ENCODE measurements at places on chromosomes 7 and 10.

GRCh38 chr7:158396301-158396905 is 191.2 kb downstream of the PTPRN2 start:
- DNase-seq = no peak

DNA sequence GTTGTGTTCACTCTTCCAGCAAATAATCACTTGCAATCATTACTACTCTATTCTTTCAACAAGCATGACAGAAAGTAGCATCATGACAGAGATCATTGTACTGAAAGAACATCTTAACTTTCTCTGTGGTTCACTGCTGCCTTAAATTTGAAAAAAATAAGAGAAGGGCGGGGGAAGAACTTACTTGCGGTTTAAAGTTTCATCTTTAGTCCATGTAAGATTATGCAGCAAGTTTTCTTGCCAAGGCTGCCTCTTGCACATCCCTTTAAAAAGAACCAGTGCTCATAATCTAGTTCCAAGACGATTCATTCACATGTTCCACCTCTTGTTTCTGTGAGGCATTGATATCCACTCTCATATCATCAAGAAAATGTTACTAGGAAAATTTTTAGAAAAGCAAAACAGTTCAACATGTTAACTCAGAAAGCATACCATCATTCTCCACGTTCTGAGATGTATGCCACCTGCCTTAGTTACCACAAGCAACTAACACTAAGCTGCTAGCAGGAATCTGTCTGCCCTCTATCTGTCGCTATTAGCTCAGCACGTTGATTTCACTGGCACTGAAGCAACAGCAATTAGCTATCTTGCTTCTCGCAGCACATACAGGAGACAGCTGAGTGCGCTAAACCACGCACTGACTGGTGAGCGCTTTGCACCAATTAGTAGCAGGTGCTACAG is at the start of gene PCDH15:
TSS of gene PCDH15 (minus strand) at position 491 of the 681 bp plus-strand sequence. CDS start 136,969 bp downstream, outside the sequence.
- DNase-seq = peak; percentile 3

DNA sequence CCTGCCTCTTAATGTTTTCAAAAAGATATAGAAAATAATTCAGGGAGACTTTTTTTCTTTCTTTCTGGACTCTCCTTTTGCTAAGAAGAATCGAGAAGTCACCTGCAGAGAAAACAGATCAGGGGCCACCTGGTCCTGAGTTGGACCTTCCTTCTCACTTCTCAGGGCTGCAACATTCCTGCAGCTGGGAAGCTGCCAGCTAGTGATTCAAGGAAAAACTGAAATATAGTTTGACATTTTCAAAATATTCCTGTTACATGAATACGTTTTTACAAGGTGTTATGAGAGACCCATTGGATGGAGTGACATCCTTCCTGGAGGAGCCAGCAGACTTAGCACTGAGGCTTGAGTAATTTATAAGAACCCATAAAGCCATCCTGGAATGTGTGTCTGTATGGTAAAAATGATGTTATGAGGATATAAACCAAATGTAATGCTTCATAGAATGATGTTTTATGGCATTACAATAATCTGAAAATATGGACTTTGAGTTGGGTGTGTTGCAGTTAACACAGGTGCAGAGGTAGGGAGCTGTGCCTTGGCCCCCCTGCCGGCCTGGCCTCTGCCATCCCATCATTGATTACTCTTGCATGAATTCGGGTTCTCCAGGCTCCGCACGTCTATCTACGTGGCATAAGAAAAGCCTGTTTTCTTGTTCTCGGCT is 149.7 kb downstream of the PAXIP1 start:
- no peak for DNase-seq

DNA sequence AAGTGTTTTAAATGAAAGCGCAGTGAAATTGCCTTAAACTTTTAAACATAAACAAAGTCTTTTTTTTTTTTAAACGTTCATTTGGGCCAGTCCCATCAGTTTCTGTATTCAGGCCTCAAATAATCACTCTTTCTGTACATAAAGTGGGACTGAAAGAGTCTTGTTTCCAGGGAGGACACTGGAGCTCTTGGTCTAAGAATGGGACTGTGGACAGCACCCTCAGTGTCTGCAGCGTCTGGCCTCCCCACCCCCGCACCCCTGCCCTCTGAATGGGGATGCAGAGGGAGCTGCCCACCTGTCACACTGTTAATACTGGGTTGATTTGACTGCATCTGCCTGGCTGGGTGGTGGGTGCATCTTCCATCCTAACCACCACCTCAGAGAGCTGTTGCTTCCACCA is 5.2 kb downstream of the ZNF365 start:
- no peak for DNase-seq

DNA sequence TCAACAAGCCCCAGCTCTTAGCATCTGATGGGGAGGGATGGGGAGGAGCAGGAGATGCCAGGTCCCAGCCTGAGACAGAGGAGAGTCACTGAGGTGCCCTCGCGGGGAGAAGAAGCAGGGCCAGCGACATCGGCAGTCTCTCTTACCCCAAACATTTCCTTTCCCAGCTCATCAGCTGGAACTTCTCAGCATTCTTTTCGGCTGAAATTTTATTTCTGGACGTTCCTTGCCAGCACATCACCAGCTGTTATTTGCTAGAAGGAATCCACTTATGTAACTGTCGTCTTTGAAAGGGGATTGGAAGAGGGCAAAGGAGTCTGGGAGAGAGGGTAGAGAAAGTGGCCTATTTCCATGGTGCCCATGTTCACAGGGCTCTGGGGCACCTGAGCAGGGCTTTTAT is 101.0 kb upstream of the SHH start:
- no peak for DNase-seq

DNA sequence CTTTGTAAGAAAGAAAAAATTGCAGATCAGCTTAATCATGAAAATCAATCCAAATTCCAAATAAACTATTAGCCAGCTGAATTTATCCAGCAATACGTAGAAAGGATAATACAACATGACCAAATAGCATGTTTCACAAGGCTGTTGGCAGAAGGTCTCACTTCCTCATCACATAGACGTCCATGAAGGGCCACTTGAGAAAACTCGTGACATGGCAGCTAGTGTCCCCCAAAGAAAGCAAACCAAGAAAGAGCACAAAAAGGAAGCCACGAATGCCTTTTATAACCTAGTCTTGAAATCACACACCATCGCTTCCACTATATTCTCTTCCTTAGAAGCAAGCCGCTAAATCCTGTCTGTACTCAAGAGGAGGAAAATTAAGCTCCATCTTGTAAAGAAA is 105.6 kb upstream of the NRBF2 start:
- DNase-seq = no peak

DNA sequence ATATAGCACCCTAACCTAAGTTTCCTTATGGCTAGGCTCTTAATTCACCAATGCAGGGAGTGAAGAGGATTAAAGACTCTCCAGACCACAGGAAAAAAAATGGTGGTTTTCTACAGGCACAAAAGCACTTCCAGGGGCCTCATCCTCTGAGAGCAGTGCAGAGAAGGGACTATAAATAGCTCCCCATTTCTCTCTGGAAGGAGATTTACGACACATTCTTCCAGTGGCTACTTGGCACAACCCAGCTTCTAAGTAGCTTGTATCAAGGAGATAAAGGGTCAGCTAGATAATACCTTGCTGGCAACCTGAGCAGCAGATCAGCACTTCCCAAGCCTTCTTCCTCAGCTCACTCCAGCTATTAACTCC is 73.5 kb downstream of the CRPPA start:
- no peak for DNase-seq

GRCh38 chr10:124221356-124222317 is 128.2 kb upstream of the CHST15 start:
- DNase-seq = peak; percentile 74

GRCh38 chr7:46581268-46581667 is 660.2 kb upstream of the IGFBP3 start:
- DNase-seq = no peak

GRCh38 chr10:122861711-122862161 is 16.1 kb upstream of the CUZD1 start:
- no peak for DNase-seq

- DNase-seq = no peak
Measured at GRCh38 chr10:122165484-122166276, 105.4 kb upstream of the BTBD16 start.

GRCh38 chr7:1714583-1715330 is 44.7 kb downstream of the ELFN1 start:
- DNase-seq = no peak

DNA sequence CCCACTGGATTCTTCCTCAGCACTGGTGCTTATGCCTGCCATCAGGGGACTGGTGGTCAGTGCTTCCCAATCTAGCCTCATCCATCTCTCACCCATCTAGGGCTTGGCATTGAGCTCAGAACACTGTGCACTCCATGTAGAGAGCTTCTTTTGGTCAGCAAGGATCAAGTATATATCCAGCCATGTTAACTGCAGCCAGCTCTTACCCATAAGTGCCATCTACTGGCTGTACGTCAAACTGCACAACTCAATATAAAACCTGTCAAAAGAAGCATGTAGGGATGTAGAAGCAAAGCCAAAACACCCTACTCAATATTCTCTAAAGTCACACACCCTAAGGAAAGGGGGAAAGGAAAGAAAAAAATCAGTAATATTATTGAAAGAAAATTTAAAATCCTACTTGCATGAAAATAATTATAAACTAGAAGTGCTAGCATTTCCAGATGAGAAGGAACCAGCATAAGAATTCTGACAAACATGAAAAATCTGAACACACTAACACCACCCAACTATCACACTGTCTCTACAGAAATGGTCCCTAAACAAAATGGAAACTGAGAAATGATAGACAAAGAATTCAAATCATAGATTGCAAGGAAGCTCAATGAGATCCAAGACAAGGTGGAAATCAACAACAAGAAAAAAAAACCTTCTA is 531.1 kb upstream of the STEAP1 start:
- peak; percentile 29 for DNase-seq

DNA sequence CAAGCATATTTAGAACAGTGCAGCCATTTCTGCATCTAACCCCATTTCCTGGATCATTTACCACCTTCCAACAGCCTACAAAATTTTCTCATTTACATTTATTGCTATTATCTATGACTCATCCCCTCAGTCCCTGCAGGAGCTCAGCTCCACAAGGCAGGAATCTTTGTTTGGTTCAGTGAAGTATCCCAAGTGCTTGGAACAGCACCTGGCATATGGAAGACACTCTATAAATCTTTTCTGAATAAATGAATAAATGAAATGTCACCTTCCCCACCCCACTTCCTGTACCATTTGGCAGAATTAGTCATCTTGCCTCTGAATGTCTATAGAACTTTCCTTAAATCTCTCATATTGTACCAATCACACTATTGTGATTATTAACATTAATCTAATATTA is 110.7 kb downstream of the HIP1 start:
- no peak for DNase-seq

- DNase-seq = no peak
Measured at GRCh38 chr10:4254101-4254994, 469.3 kb upstream of the KLF6 start.

GRCh38 chr10:29681676-29682448 is 47.1 kb upstream of the SVIL start:
- peak; percentile 11 for DNase-seq

DNA sequence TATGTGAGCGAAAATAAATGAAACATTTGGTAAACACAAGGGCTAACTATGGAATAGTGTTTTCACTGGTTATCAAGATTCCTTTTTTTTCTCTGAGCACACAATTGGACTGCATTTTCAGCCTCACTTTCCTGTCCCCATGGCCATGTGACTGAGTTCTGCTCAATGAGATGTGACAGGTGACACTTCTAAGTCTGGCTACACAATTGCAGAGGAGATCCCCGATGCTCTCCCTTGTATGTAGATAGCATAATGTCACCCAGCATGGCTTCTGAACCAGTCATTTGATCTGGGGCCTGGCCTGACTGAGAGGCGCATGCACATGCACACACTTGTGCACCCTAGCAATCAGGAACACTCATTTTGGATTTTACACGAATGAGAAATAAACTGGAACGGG is 581.8 kb downstream of the GRID1 start:
- no peak for DNase-seq

GRCh38 chr10:92847202-92847864 is 987 bp upstream of the EXOC6 start:
- DNase-seq = no peak

Measured in OCI-LY7 (cell line).